Fibroblast of gingiva (primary cell): ENCODE measurements at places on chromosomes 7 and 10.

- DNase-seq = peak; percentile 17
Observed at GRCh38 chr10:13977861-13978532, 352.7 kb downstream of the FRMD4A start.

DNA sequence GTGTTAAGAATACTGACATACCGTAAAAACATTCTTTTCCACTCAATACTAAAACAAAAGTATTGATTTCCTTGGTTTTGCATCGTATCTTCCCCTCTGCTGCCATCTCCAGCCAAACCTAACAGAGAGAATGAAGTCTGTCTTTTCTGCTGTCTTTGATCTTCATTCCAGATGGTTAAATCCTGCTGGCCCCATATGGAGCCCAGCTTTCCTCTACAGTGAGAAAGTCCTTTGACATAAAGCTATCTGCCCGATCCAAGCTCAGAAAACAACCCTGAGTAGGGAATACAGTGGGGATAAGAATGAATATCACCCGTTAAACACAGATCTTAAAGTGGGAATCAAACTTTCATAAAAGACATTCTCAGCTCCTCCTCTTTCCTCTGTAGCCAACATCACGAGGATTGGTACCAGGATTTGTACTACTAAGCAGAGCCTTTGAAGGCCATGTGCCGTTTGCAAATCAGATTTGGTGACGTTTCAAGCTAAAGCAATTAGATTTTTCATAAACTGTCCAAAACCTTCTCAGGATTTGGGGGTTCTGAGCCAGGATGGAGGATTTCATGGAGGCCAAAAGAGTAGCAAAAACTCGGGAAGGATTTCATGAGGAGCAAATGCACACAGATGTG lies 30.8 kb upstream of the GPAM start:
- no peak for DNase-seq

GRCh38 chr7:42010751-42011150 lies 226.3 kb downstream of the GLI3 start:
- DNase-seq = no peak

DNA sequence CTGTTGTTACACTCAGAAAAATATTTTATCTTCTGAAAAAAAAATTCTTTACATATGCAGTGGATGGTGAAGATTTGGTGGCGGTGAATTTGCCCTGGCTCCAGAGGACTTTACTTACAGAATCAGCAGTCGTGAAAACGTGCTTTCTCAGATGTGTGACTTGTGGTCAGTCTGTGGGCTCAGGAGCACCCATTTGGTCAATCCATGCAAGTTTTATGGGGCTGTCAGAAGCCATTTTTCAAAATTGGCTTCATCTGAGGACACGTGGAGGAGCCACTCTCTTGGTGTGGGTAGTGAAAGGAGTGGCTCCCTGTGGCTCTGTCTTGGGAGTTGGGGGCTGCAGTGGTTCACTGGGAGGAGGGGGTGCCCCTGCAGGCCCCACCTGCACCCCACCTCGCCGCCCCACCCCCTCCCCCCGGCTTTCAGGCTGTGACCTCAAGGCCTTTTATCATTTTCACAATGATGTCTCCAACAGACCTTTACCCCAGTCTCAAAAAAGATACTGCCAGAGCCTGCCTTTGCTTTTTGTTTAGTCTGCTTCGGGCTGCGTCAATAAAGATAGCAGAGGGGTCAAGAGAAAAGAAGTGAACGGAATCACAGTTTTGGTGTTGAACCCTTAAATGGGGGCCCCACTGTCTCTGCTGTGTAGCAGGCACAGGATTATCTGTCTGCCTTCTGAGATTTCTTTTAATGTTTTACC lies 137.4 kb downstream of the MGMT start:
- no peak for DNase-seq

- DNase-seq = no peak
Observed at GRCh38 chr7:111903797-111904196, 302.4 kb downstream of the DOCK4 start.

DNA sequence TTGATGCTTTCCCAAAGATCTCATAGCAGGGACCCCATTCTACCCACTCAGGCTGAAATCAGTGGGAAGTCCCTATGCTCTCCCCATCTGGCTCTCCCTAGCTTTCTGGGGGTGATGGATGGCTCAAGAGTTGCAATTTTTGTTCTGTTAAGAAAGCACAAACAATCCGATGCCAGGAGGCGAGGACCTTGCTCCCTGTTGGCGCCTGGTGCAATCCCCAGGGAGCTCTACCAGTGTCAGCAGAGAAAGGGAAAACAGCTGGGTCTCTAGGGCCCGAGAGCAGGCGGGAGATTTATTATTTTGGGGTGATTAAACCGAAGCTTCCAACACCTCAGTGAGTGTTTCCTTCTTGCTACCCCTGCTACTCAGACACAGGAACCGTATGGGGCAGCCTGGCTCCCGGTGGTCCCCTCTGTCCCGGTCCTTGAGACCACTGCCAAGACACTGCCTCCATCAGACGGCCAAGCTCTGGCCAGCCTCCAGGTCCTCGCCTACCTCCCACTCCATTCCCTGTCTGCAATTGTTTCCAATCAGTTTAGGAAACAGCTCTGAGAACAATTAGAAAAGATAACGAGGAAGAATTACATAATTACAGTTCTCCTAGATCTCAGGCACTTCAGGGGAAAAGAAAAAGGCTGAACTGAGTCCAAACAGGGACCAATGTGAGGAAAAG lies 147.9 kb downstream of the PLXNA4 start:
- DNase-seq = no peak

- DNase-seq = peak; percentile 98
Observed at GRCh38 chr10:132516771-132517725, 20.5 kb upstream of the INPP5A start.

- no peak for DNase-seq
Observed at GRCh38 chr10:86341361-86341811, 25.2 kb downstream of the GRID1 start.

- no peak for DNase-seq
Observed at GRCh38 chr7:84238596-84238995, 44.0 kb upstream of the SEMA3A start.

GRCh38 chr7:41731493-41732435 lies 28.9 kb upstream of the INHBA start:
- peak; percentile 16 for DNase-seq

DNA sequence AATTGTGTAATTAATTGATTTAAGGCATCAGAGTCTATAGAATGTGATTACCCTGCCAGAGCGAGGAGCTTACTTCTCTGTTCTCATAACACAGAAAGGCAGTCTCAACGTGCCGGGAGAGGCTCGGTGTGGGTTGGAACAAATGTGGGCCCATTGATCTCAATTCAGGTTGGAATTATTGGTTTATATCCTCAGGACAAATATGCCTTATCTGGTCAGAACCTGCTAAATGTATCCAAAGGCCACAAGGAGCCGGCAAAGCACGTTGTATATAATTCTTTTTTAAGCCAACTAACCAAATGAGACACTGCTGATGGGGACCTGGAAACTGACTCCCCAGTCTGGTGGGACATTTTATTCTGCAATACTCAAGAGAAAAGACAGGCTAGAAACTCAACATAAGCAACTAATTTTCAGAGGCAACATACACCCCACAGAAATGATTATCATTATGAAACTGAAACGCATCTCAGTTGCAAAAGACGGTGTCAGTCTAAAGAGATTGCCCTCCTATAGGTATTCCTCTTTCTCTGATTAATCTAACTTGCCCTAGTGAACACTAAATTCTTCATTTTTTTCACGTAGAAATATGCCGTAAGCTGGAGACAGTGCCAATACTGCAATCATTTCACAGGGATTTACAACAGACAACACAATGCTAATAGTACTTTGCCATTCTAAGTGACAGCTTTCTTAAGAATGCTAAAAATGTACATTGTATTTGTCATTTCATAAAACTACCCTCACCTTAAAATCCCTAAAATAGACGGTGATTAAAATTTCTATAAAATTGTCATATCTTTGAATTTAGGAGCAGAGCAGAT lies 9.4 kb downstream of the EBF3 start:
- DNase-seq = no peak

GRCh38 chr10:104844073-104844472 lies 203.0 kb downstream of the SORCS3 start:
- no peak for DNase-seq

DNA sequence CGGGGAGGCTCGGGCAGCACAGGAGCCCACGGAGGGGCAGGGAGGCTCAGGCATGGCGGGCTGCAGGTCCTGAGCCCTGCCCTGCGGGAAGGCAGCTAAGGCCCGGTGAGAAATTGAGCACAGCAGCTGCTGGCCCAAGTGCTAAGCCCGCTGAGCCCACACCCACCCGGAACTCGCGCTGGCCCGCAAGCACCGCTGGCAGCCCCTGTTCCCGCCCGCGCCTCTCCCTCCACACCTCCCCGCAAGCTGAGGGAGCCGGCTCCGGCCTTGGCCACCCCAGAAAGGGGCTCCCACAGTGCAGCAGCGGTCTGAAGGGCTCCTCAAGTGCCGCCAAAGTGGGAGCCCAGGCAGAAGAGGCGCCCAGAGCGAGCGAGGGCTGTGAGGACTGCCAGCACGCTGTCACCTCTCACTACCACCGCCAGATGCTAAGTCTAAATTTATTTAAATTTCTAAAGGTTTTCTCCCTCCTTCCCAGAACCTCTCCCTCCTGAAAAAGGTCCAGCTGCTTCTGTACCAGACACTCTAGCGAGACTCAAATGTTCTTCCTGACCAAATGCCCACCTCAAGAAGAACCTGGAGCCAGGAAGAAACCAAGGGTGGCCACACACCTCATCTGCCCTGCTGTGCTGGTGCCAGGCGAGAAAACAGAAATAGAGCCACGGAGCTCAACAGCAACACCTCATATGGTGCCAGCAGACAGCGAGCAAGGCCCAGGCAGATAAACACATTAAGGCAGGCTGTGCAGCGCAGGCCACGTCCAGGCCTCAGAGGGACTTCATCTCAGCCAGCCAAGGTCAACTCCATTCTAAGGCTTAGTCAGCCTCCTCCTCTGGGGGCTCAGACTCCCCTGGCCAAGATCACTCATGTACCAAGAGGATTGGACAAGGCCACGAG lies 47.0 kb downstream of the KCNMA1 start:
- DNase-seq = no peak

DNA sequence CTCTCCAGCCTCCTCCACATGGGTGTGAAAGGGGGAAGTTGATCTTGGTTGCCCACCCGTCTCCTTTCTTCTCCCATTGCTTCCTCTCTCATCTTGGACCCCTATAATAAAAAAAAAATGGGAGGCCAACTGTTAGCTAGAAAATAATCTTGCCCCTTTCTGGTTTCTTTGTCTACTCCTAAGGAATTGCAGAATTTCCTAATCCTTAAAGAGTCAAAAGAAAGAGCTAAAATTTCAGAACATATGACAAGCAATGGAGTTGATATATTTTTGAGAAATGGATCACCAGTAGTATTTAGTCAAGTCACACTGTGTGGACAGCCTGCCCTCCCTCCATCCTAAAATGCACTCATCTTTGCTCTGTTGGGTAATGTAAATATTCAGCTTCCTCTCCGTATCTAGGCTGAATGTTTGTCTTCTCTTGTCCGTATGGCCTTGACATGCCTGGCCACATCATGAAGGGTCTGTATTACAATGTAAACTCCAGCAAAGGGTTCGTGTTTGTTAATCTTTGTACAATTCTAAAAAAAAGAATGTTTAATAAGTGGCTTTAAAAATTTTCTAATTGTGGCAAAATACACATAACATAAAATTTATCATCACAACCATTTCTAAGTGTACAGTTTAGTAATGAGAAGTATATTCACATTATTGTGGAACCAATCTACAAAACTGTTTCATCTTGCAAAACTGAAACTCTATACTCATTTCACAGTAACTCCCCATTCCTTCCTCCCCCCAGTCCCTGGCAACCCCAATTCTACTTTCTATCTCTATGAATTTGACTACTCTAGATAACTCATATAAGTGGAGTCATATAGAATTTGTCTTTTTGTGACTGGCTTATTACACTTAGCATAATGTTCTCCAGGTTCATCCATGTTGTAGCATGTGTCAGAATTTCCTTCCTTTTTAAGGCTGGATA lies 71.5 kb downstream of the ZNF92 start:
- no peak for DNase-seq

DNA sequence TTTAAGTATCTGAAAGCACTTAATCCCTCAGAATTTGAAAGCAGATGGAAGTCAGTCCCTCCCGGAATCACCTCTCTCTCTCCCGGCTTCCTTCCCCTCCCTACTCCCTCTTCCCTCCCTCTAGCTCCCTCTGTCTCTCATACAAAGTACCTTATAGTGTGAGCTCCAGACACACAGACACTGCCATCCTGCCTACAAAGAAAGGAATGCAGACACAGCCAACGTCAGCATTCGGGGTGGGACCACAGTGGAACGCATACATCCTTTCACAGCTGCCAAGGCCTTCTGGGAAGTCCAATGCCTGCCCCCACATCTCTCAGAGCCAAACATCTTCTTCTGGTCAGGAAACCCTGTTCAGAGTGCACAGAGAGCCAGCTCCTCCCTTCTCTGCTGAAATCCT lies 9.3 kb downstream of the NOD1 start:
- DNase-seq = peak; percentile 100

GRCh38 chr7:149355390-149356048 lies 93.5 kb downstream of the ZNF783 start:
- DNase-seq = no peak

GRCh38 chr7:29275018-29275318 lies 80.4 kb downstream of the CHN2 start:
- no peak for DNase-seq

DNA sequence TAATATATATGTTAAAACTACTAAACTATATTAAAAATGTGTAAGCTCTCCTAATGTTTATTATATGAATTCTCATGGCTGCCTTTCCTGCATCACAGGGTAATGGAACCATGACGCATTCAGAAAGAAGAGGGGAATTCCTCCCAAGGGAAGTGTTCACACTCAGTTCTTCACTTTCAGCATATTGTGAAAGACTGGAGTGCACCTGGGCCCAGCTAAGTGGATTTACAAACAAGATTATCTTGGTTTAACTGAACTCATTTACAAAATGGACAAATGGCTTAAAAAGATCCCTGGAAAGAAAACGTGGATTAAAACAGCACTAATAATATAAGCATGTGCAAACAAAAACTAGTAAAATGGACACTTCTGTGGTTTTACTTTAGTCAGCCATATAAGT lies 149.8 kb downstream of the DOCK4 start:
- DNase-seq = peak; percentile 12

DNA sequence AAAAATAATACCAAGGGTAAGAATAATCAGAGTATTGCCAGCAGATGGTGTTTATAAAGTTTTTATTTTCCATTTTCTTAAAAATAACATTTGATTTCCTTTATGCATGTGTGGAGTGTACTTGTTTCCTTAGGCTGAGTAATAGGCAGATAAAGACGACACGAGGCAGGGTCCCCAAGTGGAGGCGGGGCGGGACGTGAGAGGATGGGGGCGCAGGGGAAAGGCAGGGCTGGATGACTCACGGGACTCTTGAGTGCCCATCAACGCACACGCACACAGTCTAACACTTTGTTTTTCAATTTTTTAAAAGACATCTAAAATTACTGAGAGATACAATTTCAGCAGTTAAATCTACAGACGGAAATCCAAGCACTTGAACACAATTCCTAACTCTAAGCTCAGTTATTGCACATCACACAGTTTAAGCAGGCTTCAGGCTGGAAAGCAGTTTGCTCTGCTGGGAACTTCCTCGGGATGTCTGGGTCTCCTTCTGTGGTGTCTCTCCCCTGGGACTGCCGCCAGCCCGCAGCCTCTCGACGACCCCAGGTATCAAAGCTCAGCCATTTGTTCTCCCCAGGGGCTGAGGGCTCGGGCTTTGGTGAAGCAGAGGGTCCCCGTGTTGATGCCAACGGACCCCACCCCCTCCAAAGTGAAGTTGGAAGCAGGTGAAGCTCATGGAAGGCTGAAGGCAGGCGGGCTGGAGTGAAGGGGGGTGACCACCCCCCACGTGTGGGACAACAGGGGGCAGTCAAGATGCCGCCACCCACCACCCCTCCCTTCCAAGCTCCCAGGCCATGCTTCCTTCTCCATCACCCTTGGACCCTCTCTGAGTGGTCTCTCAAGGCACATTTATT lies 29.1 kb downstream of the SPOCK2 start:
- no peak for DNase-seq

- DNase-seq = no peak
Observed at GRCh38 chr10:11898372-11899066, 75.4 kb downstream of the PROSER2 start.
